Fibroblast of skin of scalp (primary cell): ENCODE measurements at places on chromosomes 6 and 20.

- DNase-seq = no peak
These were observed 72.8 kb upstream of the CEP85L start for GRCh38 chr6:118724211-118724610.

- no peak for DNase-seq
These were observed 917.9 kb downstream of the KIF16B start for GRCh38 chr20:15655295-15655874.

DNA sequence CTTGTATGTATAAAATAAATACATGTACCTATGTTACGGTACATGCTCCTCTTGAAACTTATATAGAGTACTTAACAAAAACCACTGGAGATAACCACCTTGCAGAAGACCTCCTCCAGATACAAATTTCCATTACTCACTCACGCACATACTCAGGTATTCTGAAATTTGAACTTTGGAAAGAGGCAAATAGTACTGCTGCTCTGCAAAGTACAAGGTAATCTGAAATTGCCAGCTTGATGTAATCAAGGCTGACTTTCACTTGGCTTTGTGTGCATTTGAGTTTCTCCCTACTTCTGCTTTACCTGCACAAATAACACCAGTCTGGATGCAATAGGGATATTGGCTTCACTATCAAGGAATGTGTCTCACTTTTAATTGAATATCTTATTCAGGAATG lies 123.6 kb downstream of the FOXA2 start:
- no peak for DNase-seq

- no peak for DNase-seq
These were observed 9.4 kb downstream of the MMP24 start for GRCh38 chr20:35235881-35236280.

DNA sequence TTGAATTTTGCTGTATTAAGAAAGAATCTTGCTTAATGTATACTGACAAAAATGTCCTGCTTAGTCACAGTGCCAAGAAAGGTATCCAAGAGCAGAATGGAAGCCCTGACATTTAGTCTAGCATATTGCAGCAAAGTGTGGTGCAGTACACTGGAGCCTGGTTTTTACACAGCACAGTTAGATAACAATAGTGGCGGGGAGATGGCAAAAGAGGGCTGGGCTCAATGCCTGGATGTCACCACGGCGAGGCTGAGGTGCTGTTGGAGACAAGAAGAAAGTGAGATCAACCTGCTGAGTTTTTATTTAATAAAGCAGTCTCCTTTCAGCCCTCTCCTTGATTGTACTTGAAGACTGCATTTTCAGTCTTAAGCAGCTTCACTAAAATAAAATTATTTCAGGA lies 426.0 kb downstream of the LMBRD1 start:
- no peak for DNase-seq

GRCh38 chr20:22544462-22544861 lies 39.9 kb downstream of the FOXA2 start:
- DNase-seq = no peak

- DNase-seq = peak; percentile 88
These were observed 80.0 kb upstream of the EYA2 start for GRCh38 chr20:46814366-46815232.

GRCh38 chr6:4319981-4320683 lies 184.8 kb upstream of the ECI2 start:
- DNase-seq = peak; percentile 64

- DNase-seq = no peak
These were observed 770.9 kb downstream of the HDGFL1 start for GRCh38 chr6:23340271-23340670.

DNA sequence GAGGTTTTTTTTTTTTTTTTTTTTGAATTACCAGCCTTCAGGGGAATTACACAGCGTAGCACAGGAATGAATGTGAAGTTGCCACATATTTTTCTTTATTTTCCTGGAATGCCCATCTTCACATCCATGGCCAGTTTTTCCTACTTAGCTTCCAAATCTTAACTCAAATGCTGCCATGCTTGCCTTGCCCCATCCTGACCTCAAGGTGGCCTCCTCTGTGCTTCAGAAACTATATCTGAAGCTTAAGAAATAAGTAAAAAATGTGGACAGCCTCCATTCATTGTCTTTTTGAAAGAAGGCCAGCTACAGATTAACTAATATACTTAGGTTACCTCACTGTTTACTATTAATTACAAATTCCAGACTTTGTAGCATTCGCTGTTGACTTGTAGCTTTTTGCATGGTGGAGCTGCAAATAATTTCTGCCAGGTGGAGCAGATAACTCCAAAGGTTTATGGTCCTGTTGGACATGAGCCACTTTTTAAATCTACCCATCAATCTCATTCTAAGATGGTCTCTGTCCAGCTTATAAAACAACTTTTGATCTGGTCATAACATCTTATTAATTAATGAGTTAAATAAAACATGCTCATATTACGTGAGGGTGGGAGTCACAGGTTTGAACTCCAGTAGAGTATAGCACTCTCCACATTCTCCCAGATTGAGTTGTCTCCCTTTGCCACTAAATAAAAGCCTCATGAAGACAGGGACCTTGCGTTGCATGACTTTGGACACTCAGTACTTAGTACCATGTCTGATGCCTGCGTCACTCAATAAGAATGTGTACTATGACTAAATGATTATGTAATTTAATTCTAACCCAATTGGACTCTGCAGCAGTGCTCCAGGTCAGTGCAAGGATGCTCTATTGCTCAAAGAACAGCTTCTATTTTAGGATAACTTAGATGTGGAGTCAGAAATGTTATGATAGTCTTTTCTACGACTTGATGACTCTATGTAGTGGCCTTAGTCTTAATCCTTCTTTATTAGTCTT lies 678.6 kb upstream of the CITED2 start:
- peak; percentile 81 for DNase-seq
